ENCODE measurements at places on chromosomes 16 and 17.

DNA sequence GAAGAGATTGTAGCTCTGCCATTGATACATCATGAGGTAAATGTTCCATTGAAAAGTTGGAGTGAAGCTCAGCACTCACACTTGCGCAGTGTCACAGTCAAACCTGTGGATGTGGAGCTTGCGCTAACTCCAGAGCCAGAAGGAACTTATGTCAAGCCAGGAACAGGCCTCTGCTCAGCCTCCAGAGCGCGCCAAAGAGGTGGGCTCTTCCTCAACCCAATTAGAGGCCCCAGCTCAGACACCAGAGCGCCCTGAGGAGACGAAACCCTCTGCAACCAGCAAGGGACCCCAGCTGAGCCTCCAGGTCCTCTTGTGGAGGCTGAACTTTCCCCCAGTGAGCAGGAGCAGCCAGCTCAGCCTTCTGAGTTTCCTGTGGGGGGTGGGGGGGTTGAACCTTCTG lies 61.5 kb upstream of the FBXO47 start:
- DNase-seq, result no peak

- no peak for DNase-seq
These were observed 17.8 kb upstream of the ADGRG1 start for GRCh38 chr16:57610611-57611010.

- no peak for DNase-seq
These were observed 126.1 kb downstream of the IRX5 start for GRCh38 chr16:55056585-55057401.

GRCh38 chr17:78789149-78789662 lies 7.1 kb upstream of the CYTH1 start:
- no peak for DNase-seq

GRCh38 chr17:600576-601243 lies 113.9 kb downstream of the VPS53 start:
- no peak for DNase-seq

DNA sequence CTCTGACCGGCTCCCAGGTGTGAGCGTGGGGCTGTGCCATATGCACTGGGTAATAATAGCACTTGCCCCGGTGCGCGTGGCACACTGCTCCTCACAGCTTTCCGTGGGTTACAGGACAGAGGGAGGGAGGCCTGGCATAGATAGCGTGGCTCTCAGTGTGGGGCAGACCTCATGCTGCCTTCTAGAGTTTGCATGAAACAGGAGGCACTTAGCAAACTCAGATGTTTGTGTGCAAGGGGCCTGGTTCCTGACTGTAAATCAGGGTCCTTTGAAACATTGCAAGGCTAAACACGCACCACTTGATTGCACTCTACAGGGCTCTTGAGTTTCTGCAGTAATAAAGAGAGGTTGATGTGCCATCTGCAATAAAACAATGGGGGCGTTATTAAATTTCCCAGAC lies 101.7 kb downstream of the RPTOR start:
- no peak for DNase-seq

DNA sequence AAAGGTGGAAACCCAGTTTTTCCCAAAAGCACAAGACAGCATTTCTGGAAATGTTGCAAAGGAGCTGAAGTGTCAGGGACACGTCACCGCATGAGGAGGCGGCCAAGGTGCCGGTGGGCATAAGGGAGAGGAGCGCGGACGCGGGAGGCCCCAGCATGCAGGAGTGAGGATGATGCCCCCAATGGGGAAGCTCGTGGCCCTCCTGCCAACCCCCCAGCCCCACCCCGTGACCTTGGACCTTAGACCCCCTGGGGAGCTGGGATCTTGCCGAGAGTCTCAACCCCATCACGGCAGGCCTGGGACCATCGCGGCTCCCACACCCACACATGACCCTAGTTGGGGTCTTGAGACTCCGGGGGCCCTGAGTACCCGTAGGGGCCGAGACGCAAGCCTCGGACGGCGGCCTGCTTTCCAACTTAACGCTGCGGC lies 119.4 kb upstream of the METRNL start:
- no peak for DNase-seq

- no peak for DNase-seq
These were observed 186.1 kb downstream of the MSI2 start for GRCh38 chr17:57442401-57442823.

DNA sequence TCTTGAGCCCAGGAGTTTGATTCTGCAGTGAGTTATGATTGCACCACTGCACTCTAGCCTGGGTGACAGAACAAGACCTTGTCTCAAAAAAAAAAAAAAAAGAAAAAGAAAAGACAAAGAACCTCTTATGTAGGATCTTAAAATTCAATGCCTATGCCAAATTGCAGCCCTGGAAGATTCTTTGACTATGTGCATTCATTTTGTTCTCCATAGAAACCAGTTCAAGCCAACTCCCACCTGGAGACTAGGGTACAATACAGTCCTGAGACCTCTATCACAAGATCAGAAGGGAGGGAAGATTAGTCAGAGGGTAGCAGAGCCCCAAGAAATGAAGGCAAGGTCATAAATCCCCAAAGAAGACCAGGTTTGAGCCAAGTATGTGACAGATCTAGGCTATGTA lies 90.6 kb upstream of the HAS3 start:
- no peak for DNase-seq

GRCh38 chr17:15744074-15744676 lies 12.1 kb downstream of the TBC1D26 start:
- no peak for DNase-seq

DNA sequence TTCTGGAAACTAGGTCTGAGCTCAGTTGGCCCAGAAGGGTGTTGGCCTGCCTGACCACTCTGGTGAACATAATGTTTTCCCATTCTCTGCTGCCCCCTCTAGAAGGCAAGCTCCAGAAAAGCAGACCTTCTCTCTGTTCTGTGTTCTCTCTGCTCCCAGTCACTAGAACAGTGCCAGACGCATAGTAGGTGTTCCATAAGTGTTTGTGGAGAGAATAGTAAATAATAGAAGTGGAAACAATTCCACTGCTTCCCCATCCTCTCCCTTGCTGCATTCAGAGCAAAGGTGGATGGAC lies 32.2 kb upstream of the ETV4 start:
- DNase-seq, result no peak

DNA sequence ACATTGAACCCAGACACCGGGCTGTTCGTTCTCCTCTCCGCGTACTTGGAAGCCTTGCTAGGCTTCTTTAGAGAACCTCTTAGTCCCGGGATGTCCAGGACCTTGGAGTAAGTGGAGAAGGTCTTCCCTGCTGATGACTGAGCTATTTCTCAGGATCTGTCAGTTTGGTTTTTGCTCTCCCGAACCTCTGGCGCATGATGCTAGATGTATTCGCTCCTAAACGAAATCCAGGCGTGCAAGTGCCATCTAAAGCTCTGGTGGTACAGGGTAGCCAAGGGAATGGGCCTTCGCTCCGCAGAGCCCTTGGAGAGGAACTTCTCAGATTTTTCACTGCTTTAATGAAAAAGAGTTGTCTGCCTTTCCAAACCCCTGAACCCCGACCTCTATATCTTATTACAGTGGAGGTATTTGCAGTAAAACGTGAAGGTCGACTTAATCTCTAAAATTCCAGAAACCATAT lies 547 bp downstream of the VMP1 start:
- DNase-seq, result no peak

DNA sequence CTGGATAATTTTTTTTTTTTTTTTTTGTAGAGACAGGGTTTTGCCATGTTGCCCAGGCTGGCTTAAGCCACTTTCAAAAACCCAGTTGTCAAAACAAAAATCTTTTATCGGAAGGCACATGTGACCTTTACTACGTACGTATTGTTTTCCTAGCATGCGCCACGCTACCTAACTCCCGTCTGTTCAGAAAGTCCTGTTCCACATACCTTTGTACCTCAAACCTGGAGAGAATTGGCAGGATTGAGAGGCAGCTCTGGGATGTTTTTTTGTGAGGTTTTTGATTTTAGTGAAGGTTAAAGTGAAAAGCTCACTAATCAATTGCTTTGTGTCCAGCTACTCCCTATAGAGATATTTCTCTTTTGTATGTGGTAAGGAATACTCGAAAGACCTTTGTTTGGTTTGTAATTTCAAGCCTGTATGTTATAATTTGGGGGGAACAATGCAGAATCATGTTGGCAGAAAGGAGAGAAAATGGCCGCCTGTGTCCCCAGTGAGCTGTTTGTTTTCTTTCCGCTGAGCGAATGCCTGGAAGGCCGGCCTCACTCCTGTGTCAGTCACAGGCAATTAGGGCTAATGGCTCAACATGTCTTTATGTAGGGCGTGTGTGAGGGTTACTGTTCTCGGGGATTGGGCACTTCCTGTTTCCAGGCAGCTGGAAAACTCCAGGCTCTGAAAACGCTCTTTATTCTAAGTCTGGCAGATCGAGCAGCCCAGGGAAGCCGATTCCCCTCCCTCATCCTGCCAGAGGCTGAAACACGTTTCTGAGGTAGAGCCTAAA lies 60.8 kb upstream of the CLEC18A start:
- peak; percentile 6 for DNase-seq

GRCh38 chr16:15594711-15595320 lies 48.1 kb downstream of the MARF1 start:
- no peak for DNase-seq

All from cerebellar nuclear complex (tissue), 1 donor.